NK-92 treated with Interleukin-12 subunit alpha and Interleukin-12 subunit beta, amount 100 ng/mL, for 24 hours (cell line): ENCODE measurements at places on chromosomes 16 and 17.

DNA sequence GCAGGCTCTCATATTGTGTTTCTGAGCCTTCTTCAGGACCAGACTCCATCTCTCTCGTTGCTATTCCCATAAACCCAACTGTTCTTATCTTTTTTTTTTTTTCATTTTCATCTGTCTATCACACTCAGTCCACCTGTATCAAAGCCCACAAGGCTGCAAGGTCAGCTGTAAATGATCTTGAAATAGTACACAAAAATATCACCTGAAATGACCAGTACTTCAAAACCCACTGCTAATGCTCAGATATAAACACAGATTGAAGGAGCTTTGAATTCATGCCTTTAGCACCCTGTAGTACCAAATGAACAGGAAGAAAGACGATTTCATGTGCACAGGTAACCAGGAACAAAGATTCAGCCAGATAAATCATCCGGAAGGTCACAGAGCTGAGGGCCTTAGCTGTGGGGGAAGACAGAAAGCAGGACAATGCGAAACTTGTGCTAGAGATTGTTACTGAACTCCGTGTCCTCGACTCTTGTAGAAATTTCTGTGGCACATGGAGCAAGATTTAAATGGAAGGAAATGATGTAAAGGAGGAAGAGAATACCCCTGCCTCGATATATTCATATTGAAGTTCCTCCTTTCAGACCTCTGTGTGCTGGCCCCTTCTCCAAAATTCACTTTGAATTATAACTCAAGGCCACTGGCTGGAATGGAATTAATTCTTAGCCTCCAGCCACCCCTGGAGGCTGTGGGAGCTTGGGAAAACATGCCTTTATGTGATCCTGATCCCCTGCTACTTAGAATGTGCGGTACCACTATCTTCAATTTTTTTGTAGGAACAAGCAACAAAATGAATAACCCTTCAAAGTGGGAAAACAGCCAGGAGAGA, 4.1 kb downstream of the HLF start:
- no peak for DNase-seq

GRCh38 chr17:78082988-78083387, 45.6 kb downstream of the TMC6 start:
- no peak for DNase-seq

DNA sequence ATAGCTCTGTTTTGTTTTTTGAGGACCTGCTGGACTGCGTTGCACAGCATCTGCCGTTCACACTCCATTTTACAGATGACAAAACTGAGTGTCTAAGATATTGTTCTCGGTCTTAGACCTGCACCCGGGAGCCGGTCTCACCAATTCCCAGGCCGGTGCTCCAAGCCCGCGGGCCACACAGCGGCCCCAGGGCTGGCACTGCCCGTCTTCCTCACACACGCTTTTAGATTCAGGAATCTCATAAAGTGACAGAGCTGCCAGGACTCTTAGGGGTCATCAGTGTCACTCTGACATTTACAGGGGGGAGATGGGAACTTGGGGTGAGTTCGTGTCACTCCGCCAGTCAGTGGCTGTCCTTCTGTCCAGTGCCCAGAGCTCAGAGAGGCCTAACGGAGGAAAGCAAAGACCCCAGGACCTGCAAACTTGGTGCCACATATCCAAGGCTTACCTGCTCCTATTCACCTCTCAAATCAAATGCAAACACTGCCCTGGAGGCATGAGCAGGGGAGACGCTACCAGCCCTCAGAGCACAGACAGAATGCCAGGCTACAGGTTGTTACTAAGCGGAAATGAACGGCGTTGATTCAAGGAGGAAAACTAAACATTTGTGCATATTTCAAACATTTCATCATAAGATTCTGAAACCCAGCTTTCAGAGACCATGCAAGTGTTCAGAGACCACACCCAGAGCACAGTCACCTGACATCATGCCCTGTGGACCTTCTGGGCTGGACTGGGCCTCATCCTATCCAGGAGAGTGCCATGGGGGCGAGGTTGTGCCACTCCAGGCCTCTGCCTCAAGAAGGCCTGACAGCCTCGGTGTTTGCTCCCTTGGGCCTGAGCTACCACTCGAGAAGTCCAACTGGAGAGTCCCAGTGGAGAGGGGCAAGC, 29.5 kb downstream of the TNFRSF13B start:
- no peak for DNase-seq

DNA sequence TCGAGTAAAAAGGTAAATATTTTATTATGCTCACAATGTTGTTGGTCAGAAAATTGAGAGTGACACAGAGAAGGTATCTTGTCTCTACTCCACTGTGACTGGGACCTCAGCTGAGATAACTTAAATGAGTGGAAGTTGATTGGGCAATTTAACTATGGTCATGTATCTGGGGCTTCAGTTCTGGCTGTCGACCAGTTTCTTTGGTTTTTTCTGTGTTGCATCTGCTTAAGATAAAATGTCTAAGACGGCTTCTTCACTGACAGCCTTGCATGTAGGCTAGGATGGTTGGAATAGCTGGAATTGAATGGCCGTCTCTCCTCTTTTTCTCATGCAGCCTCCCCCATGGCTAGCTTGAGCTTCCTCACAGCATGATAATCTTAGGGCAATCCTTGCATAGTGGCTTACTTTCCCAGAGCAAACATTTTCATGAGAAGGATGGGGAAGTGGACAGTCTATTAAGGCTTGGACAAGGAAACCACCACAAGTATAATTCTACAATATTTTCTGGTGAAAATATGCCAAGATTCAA, 433.7 kb downstream of the KIF2B start:
- DNase-seq = no peak

- DNase-seq = no peak
These were observed 763.6 kb downstream of the CDH11 start for GRCh38 chr16:64358291-64358690.

GRCh38 chr16:85193876-85194275, 81.6 kb upstream of the CIBAR2 start:
- no peak for DNase-seq

- no peak for DNase-seq
These were observed 159.2 kb upstream of the RPH3AL start for GRCh38 chr17:511833-512251.

DNA sequence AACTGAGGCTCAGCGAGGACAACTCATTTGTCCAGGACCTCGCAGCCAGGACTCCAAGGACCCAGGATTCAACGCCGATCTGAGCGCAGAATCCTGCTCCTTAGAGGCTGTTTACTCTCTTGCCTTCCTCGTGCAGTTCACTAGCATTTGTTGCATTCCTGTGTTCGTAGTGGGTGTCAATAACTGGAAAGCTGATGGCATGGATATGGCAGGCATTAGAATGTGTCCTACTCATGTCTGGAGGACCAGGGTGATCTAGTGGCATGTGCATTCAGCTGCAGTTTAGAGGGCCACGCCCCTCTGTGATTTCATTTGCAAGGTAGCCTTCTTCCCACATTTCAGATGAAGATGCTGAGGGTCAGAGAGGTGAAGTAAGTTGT, 510 bp downstream of the CRISPLD2 start:
- no peak for DNase-seq

DNA sequence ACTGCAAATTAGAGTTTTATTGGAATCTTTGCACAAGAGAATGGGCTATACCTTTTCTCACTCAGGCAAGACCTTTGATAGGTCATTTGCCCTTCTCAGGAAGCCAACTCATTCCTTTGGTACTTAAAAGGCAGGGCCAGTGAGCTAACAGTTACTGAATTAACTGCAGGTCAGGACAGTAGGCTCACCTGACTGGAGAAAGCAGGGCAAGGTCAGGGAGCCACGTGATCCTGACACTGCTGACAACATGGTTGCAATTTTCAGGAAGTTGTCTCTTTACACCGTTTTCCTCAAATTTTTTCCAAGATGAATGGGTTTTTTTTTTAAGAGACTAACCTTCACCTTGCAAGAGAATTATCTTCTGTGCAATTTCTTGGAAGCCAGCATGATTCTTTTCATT, 21.1 kb downstream of the CPSF4L start:
- DNase-seq = no peak

DNA sequence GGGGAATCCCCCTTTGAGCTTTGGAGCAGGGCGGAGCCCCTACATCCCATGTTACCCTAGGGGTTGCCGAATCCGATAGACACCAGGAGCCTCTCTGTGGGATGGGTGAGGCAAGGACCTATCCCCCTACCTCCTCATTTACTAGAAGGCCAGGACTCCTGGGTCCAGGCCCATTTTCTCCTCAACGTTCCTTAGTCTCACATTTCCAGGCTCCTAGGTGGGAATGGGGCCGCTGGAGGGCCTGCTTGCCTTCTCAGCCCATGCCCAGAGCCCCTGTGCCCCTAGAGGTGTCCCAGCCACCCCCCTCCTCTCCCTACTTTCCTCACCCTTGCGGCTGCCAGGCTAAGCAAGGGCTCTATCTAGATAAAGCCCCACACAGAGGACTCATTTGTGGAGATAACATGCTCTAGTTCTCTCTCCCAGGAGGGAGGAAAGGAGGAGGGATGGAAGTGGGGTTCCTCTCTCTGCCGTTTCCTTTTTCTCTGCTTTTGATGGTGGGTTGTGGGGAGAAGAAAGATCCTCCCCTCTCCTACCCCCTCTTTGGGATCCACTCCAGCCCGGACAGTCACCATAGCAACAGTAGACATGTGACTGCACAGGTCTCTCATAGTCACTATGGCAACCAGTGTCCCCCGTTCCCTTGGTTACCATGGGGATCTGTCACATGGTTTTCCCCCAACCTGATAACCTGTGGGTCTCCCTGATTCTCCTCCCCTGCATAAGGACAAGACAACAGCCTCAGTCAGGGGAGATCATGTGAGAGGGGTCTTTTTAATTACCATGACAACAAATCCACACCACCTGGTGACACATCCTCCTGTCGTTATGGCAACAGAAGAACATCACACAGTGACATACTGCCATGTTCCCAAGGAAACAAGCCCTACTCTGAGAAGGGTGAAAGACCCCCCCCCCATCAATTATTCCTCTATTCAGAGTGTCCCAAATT, 5.2 kb downstream of the CACNA1G start:
- no peak for DNase-seq

DNA sequence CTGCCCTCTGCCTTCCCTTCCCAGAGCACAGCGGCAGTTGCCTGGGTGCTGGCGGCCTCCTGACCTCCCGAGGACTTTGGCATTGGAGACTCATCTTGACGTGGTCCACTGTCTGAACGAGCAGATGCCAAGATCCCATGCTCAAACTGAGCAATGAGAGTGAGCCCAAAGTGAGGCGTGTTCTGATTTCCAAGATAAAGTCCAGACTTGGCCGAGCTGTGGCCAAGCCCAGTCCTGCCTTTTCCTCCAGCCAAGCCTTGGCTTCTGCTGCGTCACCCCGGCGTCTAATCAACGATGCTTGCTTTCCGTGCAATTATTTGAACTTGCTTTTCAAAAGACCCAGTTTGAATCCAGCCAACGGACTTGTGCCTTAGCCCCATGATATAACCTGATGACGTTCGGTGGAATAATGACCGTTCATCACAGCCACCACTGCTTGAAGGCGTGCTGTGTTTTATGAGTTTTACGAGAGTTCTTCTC, 179.2 kb downstream of the IRF8 start:
- DNase-seq = no peak

- DNase-seq = no peak
These were observed 68.0 kb downstream of the AMFR start for GRCh38 chr16:56357241-56357764.

GRCh38 chr16:56190677-56191155, 573 bp upstream of the GNAO1 start:
- DNase-seq = no peak

DNA sequence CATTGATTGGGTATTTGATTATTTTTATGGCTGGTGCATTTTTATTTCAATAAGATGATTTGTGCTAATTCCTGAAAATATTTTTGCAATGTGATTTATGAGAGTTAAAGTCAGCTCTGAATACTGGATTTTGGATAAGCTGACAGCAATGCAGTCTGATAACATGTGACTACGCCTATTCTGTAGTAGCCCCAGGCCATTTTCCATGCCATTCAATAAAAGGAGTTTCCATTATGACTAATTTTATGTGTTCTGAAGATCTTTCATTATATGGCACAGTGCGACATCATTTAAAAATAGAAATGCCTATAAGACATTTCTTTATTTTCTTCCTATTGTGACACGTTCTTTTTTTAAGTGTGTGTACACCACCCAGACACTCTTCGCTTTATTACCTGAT, 46.3 kb downstream of the KCNJ2 start:
- DNase-seq = no peak

DNA sequence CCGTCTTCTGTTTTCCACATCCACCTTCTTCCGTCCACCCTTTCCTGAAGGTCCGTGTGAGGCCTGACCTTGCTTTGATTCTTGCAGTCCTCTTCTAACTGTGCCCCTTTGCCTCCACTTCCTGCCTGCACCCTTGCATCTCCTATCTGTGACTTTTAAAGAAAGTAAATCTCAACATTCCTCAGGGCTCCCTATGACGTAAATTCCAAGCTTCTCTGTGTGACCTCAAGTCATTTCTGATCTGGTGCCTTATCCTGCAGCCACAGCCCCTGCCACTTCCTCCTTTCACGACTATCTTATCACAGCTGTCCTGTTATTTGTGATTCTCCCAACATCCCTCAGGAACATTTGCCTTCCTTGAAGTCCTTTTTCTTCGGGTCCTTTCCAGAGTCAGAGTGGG, 520.5 kb downstream of the CDH13 start:
- no peak for DNase-seq
